ENCODE measurements at places on chromosomes 4 and X.

GRCh38 chrX:16113978-16114565 is 9.3 kb upstream of the GRPR start:
- no peak for DNase-seq

- no peak for DNase-seq
Observed at GRCh38 chrX:17098516-17099247, 152.2 kb downstream of the REPS2 start.

GRCh38 chr4:76365636-76366035 is 55.3 kb downstream of the CCDC158 start:
- no peak for DNase-seq

- DNase-seq, result no peak
Observed at GRCh38 chr4:181465826-181466225, 777.4 kb upstream of the TENM3 start.

Data from T follicular helper cell (primary cell).